ENCODE measurements at places on chromosomes 7 and 10.
A peak's percentile ranks its signal among the peaks of the same experiment; 100 is the strongest.

DNA sequence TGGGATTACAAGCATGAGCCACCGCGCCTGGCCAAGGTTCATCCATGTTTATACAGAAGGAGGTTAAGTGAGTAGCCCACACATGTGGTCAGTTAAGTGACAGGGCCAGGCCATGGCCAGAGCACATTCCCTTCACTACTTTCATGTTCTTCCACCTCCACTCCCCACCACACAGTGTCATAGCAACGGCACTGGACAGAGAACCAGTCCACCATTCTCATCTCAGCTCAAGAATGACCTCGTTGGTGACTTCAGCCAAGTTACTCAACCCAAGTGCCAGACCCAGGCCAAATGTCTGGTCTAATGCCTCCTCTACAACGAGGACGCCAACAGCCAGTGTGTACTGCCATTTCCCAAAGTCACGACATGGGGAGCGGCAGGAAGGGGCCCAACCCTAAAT lies 62.4 kb downstream of the INHBA start:
- DNase-seq = no peak

DNA sequence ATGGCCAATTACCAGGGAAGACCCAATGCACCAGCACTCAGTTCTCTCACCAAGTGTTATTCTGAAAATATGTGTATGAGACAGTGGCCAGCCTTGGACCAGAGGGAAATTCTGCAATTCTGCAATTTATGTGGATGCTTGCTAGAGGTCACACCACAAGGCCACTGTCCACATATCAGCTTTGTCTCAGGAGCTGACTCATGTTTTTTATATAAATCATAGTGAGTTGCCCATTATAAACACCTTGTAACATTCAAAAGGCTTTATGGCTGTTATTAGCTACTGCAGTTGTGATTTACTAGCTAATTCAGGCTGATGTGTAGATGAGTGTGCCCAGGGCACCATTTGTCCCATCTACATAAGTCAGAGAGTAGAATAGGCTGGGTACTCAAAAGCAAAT lies 649.0 kb downstream of the LRMDA start:
- DNase-seq = no peak

- no peak for DNase-seq
These were observed 4.1 kb upstream of the CDK14 start for GRCh38 chr7:90592033-90592432.

- no peak for DNase-seq
These were observed 170.6 kb upstream of the GRB10 start for GRCh38 chr7:50953303-50953702.

DNA sequence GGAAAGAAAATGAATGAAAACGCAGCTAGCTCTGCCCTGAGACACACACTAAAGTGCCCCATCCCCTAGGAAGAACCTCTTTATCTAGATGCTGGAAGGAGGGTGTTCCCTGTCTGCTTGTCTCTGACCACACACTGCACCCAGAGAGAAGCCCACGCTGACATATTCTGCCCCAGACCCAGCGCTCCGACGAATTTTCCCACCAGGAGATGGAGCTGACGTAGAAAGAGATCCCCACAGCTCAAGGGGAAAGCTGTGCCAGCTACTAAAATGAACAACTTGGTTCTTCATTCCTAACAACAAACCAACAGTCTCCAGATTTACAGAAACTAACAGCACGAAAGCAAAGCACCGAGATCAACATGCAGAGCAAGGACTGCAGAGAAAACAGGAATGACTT lies 73.3 kb downstream of the KIAA1549 start:
- DNase-seq = no peak

- DNase-seq = no peak
These were observed 455.9 kb downstream of the LRMDA start for GRCh38 chr10:75887369-75887768.

GRCh38 chr7:146412781-146413180 lies 296.2 kb downstream of the CNTNAP2 start:
- no peak for DNase-seq

DNA sequence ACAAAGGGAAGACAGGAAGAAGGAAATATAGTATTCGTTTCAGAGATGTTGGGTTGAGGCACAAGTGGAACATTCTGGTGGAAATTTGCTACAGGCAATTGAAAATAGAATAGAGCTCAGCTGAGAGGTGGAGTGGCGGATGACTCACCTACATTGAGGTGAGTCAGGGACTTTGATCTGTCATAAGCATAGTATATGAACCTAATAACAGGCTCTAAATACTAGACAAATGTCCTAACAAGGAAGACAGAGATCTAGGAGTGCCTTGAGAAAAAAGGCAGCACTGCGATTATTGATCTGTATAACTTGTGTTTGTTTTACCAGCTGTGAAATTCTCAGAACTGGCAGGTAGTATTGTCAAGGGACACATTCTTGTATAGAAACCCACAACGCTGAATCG lies 907 bp upstream of the IFRD1 start:
- DNase-seq = peak; percentile 65

- DNase-seq = peak; percentile 20
These were observed 59.8 kb downstream of the CSGALNACT2 start for GRCh38 chr10:43197834-43198681.

DNA sequence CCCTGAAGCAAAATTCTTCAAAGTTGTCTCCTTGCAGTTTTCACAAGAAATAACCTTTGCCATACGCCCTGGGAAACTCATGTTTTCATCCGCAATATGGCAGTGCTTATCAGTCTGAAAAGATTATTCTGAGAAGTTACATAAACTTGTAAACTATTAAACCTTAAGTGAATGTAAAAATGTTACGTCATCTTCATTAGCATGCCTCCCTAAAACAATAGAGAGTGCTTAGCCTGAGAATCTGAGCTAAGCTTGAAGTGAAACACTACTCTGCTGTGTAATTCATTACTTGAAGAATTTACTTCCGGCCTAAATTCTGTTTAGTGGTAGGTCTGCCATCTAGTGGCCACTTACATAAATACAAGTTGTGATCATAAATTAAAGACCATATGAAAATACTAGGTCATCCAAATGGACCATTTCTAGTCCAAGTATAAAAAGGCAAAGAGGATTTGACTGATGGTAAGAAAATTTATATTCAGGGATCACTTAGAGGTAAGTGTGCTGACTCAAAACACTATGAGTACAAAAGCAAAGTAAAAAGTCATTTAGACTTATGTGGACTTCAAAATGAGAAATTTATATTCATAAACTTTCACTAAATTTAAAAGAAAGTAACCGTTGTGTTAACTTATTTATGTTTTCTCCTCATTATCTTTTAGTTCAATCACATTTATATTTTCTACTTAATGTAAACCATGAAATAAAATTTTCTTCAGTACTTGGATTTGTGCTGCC lies 745.1 kb upstream of the LRRTM3 start:
- DNase-seq = peak; percentile 61

DNA sequence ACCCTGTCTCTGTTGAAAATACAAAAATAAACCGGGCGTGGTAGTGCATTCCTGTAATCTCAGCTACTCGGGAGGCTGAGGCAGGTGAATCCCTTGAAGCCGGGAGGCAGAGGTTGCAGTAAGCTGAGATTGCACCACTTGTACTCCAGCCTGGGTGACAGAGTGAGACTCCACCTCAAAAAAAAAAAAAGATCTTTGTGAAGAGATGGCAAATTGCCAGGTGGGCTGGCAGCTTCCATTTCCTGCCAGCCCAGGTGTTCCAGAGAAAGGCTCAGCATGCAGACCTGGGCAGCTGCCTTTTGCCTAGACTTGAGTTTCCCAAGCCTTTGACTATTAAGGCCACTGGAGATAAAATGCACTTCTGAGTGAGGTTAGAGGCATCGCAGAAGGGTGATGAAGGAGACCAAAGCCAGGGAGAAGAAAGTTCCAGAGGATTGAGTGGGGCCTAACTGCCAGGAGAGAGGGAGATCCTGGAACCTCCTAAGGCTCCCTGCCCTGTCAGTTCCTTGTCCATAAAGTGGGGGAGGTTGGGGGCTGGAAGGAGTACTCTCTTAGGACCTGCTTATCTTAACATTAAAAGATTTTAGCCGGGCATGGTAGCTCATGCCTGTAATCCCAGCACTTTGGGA lies 10.0 kb upstream of the DDIT4 start:
- DNase-seq = no peak

GRCh38 chr10:11532306-11532705 lies 79.1 kb downstream of the USP6NL start:
- no peak for DNase-seq

DNA sequence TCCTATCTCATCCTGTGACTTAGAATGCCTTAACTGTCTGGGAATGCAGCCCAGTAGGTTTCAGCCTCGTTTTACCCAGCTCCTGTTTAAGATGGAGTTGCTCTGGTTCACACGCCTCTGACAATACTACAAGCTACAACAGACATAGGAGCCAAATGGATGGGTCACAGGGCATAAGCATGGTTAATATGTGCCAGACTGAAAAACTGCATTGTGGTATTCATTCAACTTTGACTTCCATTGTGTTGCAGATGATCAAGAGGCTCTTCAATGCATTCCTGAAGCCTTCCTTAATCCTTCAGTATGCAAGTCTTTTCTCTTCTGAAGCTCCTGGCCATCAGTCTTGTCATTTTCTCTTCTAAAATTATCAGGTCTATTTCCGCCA lies 20.3 kb upstream of the RNF32 start:
- DNase-seq = no peak

DNA sequence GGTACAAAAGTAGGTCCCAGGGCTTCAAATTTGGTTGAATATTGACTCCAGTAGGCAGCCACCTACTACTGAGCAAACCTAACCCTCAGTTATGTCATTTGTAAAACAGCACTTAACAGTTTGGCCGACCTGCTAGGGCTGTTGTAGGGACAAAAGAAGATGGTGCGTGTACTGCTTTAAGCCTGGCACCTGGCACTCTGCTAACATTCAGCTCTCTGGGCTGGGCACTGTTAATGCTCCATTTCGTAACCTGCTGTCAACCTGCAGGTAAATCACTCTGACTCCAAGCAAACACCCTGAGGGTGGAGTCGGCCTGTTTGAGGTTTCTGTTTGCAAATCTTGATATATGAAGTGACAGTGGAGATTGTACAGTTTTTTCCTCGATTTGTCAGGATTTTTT lies 7.2 kb downstream of the ZKSCAN1 start:
- DNase-seq = no peak

GRCh38 chr7:75938921-75939320 lies 24.0 kb downstream of the POR start:
- no peak for DNase-seq

- DNase-seq = no peak
These were observed 60.9 kb downstream of the WAC start for GRCh38 chr10:28593811-28594210.

DNA sequence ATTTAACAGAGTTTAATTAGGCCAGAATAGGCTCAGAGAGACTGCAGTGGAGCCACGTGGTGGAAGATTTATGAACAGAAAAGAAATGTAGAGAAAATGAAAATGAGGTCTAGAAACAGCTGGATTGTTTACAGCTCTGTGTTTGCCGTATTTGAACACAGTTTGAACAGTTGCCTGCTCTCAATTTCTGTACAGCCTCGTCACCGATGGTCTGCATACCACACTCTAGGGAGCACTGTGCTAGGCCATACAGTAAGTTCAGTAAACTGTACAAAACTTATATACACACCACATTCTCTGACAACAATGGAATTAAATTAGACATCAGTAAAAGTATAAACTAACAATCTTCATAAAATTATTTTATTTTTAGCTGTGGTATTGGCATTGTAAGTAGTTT lies 11.1 kb upstream of the CYP2E1 start:
- no peak for DNase-seq

- no peak for DNase-seq
These were observed 472.1 kb upstream of the IGFBP3 start for GRCh38 chr7:46393142-46393541.

- DNase-seq = no peak
These were observed 71.1 kb downstream of the TNS3 start for GRCh38 chr7:47510786-47511185.

- DNase-seq = peak; percentile 46
These were observed 199.5 kb downstream of the SKAP2 start for GRCh38 chr7:26664735-26665416.

GRCh38 chr10:86756511-86757112 lies at the start of gene BMPR1A:
Gene BMPR1A, plus strand, starts transcription at chr10:86756619. Its CDS starts 119,400 bp downstream, at chr10:86876019.
- DNase-seq = no peak

DNA sequence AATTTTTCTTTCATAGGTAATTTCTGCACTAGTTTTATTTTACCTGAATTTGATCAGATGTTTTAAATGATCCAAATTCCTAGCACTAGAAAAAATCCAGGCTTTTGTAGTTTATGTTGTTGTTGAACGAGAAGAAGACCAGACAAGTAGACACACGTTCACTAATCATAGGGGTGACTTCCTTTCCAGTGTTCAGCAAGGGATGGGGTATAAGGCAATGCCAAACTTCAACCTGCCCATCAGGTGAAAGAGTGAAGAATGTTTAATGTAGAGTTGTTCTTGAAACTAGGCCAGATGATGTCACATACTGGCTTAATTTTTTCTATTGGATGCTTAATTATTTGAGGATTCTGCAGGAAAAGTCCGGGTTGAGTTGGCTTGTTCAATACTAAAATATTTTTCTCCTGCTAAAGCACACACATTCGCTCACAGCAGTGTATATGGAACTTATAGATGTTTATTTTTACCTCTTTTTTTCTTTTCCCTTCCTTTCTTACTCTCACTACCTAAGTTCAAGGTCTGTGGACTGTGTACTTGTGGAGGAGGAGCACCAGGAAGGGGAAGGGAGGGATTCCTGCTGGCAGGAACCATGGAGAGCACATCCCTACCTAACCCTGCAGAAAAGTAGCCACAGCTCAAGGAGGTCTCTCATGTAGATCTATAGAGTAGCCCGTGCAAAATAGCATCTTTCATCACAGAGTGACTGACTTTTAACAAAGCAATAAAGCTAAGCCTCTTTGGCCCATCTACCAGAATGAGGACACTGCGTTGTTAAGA lies 23.1 kb upstream of the AKR1E2 start:
- DNase-seq = no peak

DNA sequence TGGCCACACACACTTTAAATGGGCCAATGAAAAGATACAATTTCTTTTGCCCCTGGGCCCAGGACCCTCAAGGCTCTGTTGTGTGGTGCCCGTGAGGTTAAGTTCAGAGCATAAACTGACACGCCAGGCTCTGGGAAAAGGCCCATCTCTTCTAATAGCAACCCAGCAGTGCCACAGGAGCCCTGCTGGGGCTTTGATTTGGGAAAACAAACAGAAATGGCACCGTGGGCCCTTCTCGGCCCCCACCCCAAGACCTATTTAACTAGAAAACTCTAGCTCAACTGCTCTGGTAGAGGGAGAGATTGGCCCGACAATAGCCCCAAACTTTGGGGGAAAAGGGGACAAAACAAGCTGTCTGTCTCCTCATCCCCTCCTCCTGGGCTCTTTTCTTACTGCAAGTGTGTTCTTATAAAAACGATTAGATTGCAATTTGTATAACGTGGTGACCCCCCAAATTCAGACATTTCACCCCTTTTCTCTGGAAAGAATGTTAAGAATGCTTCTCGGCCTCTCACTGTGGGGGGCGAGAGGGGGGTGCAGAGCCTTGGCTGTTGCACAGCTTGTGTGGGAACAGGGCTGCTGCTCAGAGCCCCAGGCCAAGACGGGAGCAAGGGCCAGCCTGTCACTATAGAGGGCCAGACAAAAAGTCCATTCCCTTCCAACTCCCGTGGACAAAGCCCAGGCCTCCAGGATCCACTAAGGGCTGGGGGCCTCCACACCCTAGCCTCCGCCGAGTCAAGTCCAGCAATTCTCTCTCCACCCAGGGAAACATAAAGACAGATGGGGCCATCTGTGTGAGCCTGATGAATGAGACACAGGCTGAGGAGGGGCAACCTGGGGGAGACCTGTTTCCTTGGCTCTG lies 26.8 kb downstream of the DPCD start:
- no peak for DNase-seq

- peak; percentile 59 for DNase-seq
These were observed 40.0 kb upstream of the SORBS1 start for GRCh38 chr10:95601116-95601719.

All from activated CD4-positive, alpha-beta T cell treated with anti-CD3 and anti-CD28 coated beads, Interleukin-2, amount 50 U/mL, for 16 hours (primary cell).